ENCODE measurements at places on chromosomes 4 and X.

GRCh38 chr4:115780835-115781234, 667.4 kb upstream of the NDST4 start:
- DNase-seq, result no peak

DNA sequence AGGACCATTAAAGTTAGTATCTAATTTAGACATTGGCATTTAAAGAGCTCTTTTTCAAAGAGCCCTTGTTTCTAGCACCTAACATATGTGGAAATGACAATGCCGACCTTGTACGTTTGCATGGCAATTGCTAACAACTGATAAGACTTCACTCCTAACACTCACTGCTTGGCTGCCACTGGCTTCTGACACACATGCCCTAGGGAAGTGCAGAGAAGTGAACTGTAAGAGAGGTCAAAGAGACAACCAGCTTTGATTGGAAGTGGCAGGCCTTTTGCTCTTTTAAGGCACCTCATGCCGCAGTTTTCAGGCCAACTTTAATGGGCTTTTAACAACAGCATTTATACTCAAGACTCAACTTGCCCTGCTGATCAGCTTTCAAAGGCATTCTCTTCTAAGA, 158.4 kb downstream of the RAB28 start:
- no peak for DNase-seq

DNA sequence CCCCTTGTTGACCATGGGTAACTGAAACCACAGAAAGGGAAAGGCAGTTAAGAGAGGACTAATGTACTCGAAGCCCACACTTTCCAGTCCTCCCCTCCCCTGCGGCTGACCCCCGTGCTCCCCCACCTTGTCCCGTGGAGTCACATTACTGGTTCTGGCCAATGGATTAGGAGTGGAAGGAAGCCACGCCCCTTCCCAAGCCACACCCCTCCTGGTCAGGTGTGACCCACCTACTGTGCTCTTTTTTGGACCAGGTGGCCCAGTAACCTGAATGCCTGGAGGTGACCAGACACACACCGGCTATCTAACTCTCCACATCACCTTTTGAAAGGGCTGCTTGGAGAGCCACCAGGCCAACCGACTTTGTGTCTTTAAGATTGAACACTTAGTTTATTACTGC, 109.3 kb upstream of the MSX1 start:
- no peak for DNase-seq

DNA sequence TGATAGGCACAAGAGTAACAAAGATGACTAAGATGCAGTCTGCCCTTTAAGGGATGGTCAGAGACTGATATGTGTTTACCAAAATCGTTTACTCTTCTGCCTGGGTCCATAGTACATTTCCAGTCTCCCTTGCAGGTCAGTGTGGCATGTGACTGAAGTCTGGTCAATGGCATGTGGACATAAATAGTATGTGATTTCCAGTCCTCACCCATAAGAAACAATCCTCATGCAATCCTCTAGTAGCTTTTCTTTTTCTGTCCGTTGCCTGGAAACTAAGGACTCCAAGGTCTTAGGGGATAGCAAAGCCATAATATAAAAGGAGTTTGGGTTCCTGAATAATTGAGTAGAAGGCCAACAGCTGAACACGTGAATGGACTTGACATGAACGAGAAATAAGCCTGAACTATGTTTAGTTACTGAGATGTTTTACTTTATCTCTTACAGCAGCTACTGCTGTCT, 1.1 kb downstream of the SLC9B2 start:
- DNase-seq, result peak; percentile 51

- no peak for DNase-seq
Measured at GRCh38 chr4:153804722-153805121, 15.8 kb upstream of the SFRP2 start.

GRCh38 chrX:44705817-44706551, 137.8 kb upstream of the DUSP21 start:
- DNase-seq, result no peak

DNA sequence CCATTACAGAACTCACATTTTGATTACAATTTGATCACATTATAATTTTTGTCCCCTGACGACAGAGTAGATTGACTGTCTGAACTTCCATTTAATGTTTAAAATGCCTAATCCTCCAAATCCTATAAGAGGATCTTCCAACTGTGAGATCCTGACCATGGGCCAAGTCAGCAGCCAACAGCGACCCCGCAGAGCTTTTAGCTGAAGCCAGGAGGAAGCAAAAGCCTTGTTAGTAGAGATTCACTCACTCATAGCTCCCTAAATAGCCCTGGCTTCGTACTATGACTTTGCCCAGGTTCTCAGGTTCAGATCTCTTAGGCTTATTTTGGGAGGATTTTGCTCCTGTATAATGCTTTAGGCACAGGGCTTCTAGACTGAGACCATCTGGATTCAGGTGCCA, 413.1 kb downstream of the NKX6-1 start:
- no peak for DNase-seq

GRCh38 chr4:18608908-18609533, 587.5 kb upstream of the LCORL start:
- no peak for DNase-seq

DNA sequence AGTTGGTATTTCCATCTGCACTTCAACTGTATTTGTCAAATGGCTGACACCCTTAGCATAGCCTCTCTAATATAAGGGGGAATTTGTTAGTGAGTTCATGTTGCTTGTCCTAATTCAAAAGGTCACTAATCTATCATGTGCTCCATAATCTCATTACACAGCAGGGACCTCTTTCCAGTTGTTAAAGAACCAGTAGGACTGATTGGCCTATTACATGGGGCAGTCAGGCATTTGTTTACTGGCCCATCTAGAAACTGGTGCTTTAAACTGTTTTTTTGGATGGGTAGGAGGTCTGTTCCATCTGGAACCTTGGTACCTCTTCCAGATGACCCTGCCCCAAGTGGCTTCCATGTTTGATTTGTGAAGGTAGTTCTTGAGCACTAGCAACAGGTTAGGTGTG, 11.4 kb downstream of the ANK2 start:
- DNase-seq, result no peak

DNA sequence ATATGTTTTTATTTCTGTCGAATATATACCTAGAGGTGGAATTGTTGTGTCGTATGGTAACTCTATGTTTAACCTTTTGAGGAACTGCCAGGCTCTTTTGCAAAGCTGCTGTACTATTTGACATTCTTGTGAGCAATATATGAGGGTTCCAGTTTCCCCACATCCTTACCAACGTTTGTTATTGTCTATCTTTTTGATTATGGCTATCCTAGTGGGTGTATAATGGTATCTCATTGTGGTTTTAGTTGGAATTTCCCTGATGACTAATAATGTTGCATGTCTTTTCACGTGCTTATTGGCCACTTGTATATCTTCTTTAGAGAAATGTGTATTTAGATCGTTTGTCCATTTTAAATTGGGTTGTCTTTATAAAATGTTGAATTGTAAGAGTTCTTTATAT, 24.5 kb downstream of the REPS2 start:
- no peak for DNase-seq

- DNase-seq, result no peak
Measured at GRCh38 chrX:1105671-1106419, 106.6 kb downstream of the CRLF2 start.

DNA sequence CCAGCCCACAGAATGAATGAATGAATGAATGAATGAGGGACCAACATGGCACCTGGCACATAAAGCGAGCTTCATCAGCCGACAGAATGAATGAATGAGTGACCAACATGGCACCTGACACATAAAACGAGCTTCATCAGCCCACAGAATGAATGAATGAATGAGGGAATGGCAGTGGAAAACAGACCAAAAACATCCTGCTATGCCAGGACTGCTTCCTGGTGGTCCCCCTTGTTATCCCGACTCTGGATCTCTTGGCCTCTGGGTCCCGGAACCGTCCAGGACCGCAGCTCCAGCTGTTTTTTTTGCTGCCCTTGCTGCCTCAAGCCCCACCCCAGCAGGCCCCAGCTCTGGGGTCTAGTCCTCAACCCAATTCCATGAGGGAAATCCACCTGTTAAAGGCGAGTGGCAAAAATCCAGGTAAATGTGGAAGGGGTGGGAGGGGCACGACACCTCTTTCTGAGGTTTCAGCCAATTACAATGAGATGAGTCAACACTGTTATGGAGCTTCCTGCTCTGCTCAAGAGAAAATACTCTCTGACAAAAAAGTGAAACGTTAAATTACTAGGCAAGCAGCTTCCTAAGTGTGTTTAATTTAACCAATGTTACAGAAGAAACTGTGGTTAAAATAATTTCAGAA, 72.0 kb upstream of the MTNR1A start:
- no peak for DNase-seq

GRCh38 chr4:88938138-88938537, 118.8 kb downstream of the FAM13A start:
- DNase-seq, result peak; percentile 31

GRCh38 chrX:68918202-68918601, 89.4 kb downstream of the EFNB1 start:
- DNase-seq, result no peak

GRCh38 chrX:91081873-91082272, 352.8 kb upstream of the PABPC5 start:
- no peak for DNase-seq

- DNase-seq, result no peak
Measured at GRCh38 chr4:1571165-1572009, 112.7 kb downstream of the FAM53A start.

- DNase-seq, result peak; percentile 24
Measured at GRCh38 chr4:152454398-152455011, 81.4 kb downstream of the FBXW7 start.
